Mesothelial cell of epicardium (in vitro differentiated cells): ENCODE measurements at places on chromosomes 12 and 14. TPM values are rescaled to one million over a fixed set of nuclear protein-coding genes. Genes with fewer than 3 reads are reported as not detected.

GRCh38 chr12:93946542-93947150, 201.7 kb upstream of the PLXNC1 start:
- H3K27me3 ChIP-seq: no peaks in the 10 kb centered on the region
- H3K4me3 ChIP-seq: no peak overlapping the region
- H3K27ac ChIP-seq: no peak overlapping the region
- H3K36me3 ChIP-seq: no peaks in the 10 kb centered on the region
- H3K4me1 ChIP-seq: peaks cover 1% of the 10 kb centered on the region

Gene DIO3
- total RNA-seq: 31.0 to 35.8 TPM (median 35.6 TPM) in 3 replicates

Gene TAPBPL
- total RNA-seq: 2.2 to 2.6 TPM (median 2.5 TPM) in 3 replicates

Gene P2RX2
- 7.3 to 8.7 TPM (median 8.6 TPM) in 3 replicates for total RNA-seq

Gene CLEC12A
- not detected in 3 replicates for total RNA-seq

GRCh38 chr12:79200176-79200575, 335.6 kb downstream of the SYT1 start:
- H3K27me3 ChIP-seq: no peaks in the 10 kb centered on the region
- no peak overlapping the region for H3K27ac ChIP-seq
- H3K36me3 ChIP-seq: no peaks in the 10 kb centered on the region
- H3K4me3 ChIP-seq: no peak overlapping the region
- peaks cover 9% of the 10 kb centered on the region for H3K4me1 ChIP-seq
- DNase-seq: no peak

- peak overlapping the region; percentile 68 for H3K4me3 ChIP-seq
- peak; percentile 47 for DNase-seq
- no peaks in the 10 kb centered on the region for H3K36me3 ChIP-seq
- H3K4me1 ChIP-seq: peaks cover 16% of the 10 kb centered on the region
These were observed 10.6 kb upstream of the DNAL1 start for GRCh38 chr14:73634011-73634833.

Gene PGF
- 8.4 to 9.6 TPM (median 8.6 TPM) in 3 replicates for total RNA-seq
